ENCODE measurements at places on chromosomes 5 and 9.
A peak's percentile ranks its signal among the peaks of the same experiment; 100 is the strongest.

- no peak for DNase-seq
Measured at GRCh38 chr5:110940136-110940535, 131.4 kb upstream of the TSLP start.

DNA sequence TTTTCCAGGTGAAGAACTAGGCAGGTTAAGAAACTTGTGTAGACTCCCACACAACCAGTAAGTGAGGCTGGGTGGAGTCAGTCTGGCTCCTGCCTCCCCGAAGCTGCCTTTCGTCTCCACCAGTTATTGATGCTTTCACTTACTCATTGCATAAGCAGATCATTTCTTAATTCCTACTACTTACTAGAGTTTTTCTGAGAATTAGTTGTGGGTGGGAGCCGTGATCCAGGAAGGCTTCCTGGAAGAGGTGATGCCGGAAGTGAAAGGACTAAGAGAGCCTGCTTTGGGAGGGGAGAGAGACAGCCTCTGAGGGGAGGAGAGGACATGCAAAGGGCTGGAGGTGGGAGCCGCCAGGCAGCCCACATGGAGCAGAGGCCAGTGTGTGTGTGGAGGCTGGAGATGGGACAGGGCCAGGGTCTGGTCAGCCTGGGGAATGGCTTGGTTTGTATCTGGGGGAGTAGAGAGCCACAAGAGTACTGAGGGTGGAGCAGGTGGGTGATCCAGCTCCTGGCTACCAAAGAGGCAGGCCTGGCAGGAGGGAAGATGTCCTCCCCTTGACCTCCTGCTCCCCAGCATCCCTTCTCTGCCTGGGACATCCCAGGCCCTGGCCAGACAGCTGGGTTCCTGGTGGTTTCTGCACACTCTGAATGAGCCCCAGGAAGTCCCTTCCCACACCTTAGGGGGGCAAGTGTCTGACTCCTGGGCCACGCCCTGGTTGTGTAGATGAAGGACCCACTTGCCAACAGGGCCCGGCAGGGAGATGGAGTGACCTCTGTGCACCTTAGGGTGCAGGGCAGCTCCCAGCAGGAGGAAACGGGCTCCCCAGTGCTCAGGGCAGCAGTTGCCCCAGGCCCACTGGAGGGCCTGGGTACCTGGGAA, 12.2 kb upstream of the CARD19 start:
- no peak for DNase-seq

DNA sequence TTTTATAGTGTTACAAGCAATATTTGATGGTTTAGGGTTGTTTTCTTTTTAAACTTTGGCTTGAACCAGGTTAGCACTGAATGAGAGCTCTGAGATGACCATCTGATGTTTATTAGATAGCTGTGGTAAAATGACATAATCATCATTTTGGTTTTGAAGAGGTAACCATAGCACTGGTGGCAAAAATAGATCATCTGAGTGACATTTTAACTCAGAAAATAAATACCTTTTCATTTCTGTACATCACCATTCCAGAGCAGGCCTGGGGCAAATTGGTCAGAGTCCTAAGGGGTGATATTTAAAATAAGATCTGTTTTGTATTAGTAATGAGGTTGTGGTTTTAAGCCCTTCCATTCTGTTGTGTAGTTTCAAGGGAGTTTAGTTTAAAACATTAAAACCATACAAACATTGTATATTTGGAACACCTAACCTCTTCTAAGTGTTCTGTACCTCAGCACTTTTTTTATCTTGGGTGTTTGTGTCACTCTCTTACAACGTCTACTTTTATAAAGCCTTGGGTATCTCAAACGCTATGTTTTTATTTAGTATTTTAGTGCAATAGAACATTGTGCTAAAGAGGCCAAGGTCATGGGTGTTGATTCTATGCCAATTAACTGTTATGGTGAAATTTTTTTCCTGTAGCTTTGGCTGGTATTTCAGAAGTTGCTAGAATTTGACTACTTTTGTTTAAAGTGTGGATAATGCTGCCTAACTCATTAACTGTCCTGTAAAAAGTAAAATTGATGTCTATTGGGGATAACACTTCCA, 166.1 kb downstream of the CD180 start:
- peak; percentile 50 for DNase-seq

GRCh38 chr5:97452646-97453045, 269.6 kb upstream of the RIOK2 start:
- DNase-seq: no peak

DNA sequence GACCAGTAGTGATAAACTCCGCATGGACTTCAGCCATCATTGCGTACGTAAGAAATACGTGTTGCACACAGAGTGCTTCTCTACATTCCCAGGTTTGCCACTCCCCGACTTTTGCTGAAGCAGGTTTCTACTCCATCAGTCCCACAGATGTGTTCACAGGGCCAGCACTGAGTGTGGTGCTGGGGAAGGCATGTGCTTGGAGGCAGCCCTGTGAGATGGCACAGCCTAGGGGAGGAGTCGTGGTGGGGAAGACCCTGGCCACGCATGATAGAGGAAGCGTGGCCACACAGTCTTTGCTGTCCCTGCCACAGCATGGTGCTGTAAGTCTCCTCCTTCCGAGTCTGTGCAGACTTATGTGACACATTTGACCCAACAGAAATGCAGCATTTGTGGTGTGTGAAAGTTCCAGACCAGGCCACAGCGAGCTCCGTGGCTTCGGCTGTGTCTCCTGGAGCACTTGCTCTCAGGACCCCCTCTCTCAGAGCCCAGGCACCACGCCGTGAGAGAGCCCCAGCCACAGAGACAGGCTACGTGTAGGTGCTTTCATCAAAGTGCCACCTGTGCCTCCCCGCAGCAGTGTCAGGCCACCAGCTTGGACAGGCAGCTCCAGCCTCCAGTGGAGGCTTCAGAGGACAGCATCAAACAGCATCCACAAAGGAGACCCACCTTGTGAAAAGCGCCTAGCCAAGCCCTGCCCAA, 197.8 kb downstream of the AUH start:
- no peak for DNase-seq

DNA sequence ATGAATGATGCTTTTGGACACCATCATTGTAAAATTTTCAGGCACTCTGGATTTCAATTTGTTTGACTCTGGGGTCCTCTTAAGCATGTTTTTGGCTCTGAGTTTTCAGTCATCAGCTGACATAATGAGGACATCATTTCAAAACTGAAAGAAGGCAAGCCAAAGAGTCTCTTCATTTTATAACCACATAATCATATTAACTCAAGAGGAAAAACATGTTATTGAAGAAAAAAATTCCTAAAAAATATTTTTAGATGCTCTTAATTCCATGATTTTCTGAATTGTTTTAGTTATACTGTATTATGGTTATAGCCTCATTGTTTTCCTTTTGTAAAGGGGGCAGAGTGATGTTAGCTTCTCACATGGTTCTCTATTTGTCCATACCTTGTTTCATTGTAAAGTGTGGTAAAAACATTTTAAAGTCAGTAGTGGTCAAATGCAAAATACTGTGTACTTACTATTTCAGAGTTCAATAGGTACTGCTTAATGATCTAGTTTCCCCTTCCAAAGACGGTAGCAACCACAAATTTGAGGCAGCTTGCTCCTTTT, 472.1 kb downstream of the DMRT2 start:
- no peak for DNase-seq
